ENCODE measurements at places on chromosomes 1 and 21.

DNA sequence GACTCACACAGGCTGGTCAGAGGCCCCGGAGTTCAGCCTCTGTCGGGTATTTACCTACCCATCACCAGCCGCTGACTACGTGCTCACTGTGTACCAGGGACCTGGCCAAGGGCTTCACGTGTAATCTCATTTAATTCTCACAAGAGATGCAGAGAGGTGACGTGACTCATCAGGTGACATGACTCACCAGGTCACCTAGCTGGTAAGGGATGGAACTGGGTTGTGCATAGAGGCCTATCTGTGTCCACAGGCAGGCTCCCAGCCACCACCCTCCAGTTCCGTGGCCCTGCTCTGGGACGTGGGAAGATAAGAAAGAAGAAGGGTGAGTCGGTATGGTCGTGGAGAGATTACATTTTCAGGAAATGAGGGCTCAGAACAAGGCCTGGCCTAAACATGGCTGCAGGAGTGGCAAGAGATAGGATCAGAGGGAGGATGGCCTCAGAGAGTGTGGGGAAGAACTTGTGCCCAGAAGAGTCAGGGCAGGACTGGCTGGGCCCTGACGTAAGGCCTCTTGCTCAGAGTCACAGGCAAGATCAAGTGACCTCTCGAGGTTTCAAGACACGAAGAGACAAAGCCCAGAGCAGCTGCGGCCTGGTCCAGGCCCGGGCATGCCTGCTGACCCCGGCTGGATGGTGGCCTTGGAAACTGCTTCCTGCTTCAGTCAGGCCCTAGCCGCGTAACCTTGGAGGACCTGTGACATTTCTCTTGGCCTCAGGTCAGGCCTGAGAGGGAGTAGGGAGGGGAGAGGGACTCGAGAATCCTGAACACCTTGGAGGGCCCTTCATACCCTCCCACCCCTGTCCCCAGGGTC is 52.7 kb upstream of the WASF2 start:
- DNase-seq = peak; percentile 19

GRCh38 chr21:42242611-42243010 is 23.7 kb downstream of the ABCG1 start:
- no peak for DNase-seq

GRCh38 chr1:6103111-6103853 is 57.6 kb downstream of the KCNAB2 start:
- DNase-seq = no peak

- DNase-seq = peak; percentile 98
These were observed 97.9 kb upstream of the KIF26B start for GRCh38 chr1:245056913-245057312.

GRCh38 chr1:26537951-26538352 is 8.4 kb downstream of the RPS6KA1 start:
- peak; percentile 89 for DNase-seq

DNA sequence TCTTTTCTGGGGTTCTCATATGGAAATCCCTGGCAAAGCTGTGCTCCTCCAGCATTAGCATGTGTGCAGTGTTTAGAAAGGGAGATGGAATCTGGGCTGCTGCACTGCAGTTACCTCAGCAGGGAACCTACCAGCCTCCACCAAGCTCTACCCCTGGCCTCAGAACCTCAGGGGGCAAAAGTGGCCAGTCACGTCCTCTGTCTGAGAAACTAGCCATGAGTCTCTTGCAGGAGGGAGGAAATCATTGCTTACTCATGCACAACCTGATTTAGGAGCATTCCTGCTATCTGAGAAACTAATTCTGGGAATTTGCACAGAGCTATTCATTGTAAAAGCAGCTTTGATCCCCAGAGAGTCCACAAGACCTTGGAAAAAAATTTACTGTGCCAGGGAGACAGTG is 80.6 kb upstream of the IPO9 start:
- DNase-seq = no peak

DNA sequence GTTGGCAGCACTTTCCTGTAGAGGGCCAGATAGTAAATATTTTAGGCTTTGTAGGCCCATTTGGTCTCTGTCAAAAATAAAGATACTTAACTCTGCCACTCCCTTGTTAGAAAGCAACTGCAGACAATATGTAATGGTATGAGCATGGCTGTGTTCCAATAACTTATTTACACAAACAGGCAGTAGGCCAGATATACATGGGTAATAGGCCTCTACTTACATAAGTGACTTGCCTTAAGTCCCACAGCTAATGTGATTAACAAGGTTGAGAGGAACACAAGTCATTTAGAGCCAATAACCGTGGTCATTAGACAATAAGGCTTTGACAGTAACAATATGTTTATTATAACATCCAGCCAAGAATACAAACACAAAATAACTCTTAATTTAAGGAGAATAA is 17.4 kb downstream of the CCT8 start:
- DNase-seq = no peak

GRCh38 chr1:20404466-20404865 is 81.5 kb downstream of the CAMK2N1 start:
- DNase-seq = no peak

- no peak for DNase-seq
These were observed 1260.8 kb downstream of the BRINP3 start for GRCh38 chr1:189216886-189217285.

DNA sequence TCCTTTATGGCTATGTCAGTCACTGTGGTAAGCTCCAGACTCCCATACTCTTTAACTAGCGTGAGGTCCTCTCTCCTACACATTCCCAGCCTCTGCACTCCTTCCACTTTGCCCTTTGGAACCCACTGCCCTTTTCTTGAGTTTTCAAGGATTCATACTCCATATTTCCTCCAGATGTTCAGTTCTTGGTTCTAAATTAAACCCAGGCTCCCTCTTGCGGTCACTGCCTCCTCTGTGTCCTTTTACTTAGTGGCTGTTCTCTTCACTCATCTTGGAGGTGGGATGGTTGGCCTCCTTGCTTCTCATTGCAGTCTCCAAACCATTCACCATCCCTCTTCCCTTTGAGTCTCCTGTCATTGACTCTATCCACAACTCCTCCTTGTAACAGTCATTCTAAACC is 208.1 kb downstream of the TGFB2 start:
- no peak for DNase-seq

GRCh38 chr1:5658340-5659316 is 333.6 kb downstream of the NPHP4 start:
- DNase-seq = no peak

DNA sequence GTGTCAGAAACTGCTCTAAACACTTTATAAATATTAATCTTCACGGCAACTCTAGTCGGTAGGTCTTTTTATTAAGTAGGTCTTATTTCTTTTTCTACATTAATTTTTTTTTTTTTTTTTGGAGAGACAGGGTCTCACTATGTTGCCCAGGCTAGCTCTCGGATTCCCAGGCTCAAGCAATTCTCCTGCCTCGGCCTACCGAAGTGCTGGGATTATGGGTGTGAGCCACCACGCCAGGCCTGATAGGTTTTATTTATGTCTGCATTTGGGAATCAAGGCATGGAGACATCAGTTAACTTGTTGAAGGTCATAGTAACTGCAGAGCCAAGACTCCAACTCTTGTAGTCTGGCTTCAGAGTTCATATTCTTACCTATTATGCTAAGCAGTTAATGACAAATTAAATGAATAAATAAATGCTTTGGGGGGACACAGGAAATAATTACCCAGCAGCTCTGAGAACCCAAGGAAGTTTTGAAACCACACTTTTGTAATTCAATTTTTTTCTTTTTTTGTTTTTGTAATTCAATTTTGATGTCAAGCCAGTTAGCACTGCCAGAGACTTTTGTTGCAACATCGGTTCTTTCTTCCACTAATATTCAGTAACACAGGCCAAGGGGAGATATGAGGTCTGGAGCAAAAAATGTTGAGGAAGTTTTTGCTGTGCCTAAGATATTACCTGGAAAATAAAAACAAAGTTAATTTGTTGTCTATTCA is 9.4 kb upstream of the UAP1 start:
- DNase-seq = no peak

DNA sequence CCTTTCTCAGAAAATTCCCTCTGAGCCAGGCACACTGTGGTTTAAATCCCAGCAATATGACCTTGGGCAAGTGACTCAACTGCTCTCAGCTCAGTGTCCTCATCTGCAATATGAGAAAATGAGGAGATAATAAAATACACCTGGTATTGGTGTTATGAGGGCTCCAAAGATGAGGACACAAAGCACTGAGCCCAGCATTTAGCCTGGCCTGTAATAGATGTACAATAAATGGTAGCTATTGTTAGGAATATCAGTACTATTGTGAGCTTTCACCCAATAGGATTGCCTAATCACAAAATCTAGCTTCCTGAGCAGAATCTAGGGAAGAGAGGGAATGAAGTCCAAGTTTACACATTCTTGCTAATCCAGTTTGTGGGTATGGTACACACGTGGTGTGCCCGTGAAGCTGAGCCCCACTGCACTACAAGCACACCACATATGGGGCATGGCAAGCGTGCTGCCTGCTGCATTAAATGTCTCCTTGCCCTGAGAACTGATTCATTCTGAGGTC is 24.3 kb upstream of the SLC30A1 start:
- DNase-seq = no peak

DNA sequence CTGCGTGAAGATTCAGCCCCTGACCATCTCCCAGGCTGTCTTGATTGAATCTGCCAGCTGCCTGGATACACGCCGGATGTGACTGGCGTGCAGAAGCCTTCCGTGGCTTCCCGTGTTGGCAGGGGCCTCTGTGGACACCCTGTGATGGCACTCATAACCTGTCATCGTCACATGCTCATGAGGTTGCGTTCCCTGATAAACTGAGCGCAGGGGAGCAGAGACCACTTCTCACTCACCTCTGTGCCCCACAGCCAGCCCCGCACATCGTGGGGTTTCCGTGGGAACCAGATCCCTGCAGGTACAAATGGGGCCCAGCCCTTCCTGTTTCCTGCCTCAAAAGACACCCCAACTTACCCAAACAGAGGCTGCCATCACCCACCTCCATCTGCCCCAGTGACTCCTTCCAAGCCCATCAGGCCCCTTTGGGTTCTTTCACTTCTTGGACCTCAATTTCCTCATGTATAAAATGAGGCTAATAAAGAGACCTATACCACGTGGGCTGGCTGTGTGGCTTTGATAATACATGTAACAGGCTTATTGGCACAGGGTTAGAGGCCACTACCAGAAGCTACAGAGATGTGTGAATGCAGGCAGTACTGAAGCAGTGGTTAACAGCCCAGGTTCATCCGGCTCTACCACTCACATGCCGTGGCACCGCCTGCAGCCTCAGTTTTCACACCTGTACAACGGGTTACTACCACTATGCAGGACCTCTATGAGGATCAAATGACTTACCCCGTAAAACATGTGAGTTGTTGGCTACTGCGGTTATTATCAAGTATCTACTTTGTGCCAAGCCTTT is 23.6 kb downstream of the HTR6 start:
- DNase-seq = no peak

DNA sequence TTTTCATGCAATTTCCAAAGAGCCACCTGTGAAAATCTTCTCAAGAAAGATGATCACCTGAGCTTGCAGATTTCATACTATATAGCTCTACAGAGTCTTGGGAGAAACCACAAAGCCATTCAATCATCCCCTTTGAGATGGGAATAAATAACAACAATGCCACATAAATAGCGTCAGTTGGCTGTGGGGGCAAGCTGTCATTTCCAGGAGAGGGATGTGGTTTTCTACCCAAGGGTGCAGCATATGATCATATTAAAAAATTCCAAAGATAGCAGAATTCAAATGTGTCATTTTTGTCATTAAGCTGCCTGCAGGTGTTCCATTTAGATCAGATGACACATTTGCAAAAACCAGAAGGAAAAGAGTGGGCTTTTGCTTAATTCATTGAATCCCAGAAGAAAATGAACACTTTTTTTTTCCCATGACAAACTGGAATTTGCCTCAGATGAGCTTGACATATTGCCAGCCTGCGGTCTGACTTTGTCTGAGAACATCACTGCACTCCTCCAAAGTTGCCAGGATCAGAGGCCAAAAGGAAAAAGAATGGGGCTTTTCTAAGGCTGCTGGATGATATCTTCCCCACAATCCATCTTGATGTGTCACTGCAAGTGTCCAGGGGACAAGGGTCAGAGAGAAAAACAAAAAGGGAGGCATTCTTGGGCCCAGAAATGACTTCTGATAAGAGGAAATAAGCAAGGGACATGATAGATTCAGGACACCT is 314.1 kb upstream of the USP25 start:
- DNase-seq = no peak

DNA sequence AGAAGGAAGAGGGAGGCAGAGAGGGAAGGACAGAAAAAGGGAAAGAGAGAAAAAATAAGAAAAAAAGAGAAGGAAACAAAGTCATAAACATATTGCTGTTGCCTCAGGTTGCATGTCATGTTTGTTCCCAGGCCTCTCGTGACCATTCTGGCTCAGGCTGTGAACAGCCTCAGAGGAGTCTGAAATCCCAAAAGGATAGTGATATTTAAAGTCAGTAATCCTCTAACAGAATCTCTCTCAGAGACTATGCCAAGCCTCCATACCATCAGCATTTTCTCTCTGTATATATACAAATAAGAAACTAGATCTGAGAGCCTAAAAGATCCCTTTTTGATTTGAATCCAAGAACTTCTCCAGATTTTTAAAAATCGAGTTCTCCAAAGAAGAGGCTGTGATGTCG is 35.2 kb downstream of the GORAB start:
- no peak for DNase-seq

DNA sequence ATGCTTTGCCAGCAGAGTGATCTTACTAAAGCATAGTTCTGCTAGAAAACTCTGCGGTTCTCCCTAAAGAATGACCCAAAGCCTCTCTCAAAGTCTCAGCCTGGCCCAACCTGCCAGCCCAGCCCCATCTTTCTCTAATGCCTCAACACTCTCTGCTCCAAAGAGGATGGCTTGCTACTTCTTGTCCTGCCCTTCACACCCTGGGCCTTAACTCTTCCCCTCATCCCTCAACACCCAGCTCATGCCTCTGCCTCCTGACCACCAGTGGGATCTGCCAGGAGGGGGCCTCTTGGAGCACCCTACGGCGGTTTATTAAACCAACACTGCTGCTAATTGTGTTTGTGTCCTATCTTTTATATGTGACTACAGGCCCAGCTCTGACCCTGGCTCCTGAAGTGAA is 52.4 kb downstream of the CD58 start:
- DNase-seq = no peak
